ENCODE measurements at places on chromosomes 4 and X.

DNA sequence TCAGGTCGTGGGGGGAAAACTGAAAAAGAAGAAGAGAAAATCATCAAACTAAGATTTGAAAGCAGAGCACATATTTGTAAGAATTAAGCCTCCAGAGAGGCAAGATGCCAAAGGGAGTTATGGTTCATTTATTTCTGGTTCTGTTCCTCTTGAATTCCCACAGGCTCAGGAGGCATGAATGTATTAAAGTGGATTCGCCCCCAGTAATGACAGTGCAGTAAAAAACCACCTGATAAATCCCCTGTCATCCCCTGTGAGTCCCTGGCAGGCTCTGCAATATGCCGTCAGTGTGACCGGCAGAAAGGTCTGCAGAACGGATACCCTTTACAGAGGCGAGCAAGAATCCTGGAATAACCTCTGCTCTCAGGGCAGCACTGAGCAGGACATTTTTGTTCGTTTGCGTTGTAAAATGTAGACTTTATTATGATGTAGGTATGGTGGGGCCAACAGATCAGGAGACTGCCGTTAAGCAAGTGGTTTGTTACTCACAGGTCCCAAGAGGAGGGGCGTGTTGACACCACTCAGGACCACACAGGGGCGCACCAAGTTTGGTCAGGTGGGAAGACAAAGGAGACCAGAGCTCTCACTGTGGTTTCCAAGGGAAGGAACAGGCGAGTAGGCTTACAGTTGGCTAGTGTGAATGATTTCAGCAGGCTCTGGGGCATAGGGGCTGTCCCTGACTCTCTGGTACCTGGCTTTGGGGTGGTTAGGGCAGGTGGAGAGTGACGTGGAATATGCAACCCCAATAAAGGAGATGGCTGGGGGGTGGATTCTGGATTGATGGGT, 75.3 kb downstream of the DHRSX start:
- DNase-seq, result no peak

DNA sequence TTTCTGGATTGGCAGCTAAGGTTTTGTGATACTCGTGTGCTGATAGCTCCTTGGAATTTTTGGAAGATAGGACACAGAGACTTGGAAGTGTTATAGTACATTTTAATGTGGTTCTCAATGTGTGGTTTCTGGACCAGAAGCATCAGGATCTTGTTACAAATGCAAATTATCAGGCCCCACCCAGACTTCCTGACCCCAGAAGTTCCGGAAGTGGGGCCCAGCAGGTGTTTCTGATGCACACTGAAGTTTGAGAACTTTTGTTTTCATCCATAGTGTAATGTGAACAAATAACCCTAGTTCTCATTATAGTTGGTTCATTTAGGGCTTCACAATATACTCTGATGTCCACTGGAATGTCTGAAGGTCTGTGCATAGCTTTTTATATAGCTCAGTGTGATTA, 49.6 kb downstream of the LAMP2 start:
- DNase-seq, result no peak

DNA sequence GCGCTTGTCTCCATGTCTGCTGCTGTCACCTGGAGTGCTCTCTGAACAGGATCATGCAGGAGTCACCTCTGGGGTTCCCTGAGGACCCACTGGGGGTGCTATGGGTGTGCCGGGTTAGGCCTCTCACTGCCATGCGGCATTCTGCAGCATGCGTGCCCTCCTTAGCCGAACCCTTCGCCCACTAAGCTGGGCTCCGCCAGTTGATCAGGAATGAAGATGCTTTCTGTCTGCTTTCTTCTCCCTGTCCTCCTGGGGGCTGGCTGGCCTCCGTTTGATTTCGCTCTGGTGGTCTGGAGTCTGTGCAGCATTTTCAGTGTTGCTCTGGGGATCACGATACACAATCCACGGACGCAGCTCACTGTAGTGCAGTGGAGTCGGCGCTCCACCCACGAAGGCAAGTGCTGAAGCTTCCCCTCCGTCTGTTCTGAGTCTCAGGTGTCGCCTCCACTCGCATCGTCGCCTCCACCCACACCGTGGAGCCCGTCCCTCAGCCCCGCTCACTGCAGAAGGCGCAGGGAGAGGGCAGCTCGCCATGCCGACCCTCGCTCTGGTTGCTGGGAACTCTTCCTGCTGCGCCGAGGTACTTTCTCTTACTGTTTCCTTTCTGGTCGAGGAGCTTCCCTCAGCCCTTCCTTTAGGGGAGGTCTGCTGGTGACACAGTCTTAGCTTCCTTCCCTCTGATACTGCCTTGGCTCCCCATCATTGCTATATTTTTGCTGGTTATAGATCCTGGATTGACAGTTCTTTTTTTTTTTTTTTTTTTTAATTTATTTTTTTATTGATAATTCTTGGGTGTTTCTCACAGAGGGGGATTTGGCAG, 29.2 kb downstream of the LETM1 start:
- no peak for DNase-seq

DNA sequence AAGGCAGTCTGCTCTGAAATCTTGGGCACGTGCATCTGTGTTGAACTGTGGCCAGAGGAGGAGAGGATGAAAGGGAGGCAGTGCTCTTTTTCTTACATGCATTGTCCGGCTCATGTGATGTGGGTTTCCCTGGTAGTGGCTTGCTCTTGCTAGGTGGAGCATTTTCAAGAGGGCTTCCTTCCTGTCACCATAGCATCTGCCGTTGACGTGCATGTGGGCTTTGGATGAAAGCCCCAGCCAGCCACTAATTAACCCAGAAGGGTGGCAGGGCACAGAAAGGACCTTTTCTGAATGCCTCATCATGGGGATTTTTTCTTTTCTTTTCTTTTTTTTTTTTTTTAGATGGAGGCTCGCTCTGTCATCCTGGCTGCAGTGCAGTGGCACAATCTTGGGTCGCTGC, 121.3 kb downstream of the GPR143 start:
- no peak for DNase-seq

GRCh38 chr4:81756973-81757372, 285.3 kb upstream of the RASGEF1B start:
- no peak for DNase-seq

DNA sequence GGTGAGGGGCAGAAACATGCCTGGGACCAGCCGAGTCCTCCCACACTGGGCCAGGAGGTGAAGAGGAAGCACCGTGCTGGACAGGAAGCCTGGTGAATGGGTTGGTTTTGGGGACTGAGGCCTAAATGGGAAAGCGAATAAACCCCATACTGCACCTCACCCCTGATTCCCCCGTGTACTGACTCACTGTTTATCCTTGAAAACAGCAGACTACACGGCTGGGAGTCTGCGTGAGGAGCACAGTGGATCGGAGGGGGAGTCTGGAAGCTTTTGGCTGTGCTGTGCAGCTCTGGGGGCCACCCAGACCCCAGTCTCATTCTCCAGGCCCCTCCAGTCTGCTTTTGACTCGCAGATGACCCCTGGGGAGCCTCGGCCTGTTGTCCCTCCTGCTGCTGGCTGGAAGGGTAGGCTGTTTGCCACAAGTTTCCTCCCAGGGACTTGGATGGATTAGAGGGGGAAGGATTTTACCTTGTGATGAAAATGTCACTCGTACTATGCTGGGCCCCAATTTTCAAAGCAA, 90.0 kb downstream of the PSAPL1 start:
- no peak for DNase-seq

GRCh38 chr4:186486172-186486571, 69.2 kb downstream of the MTNR1A start:
- DNase-seq, result peak; percentile 39

DNA sequence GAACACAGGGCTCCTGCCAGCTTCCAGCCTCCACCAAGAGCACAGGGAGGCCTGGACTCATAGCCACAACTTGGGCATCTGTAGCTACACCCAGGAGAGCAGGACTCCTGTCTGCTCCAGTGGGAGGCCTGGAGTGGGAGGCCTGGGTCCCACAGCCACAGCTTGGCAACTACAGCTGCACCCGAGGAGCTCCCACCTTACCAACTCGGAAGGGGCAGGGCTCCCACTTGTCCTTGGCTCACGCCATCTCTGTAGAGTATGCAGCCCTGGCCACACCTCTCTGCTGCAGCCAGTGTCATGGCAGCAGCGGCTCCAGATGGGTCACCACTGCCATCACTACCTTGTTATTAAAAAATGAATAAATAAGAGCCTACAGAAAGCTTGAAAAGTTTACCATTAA, 45.5 kb downstream of the ARAP2 start:
- DNase-seq, result no peak

GRCh38 chrX:57573754-57574153, 18.1 kb upstream of the ZXDB start:
- DNase-seq, result no peak

DNA sequence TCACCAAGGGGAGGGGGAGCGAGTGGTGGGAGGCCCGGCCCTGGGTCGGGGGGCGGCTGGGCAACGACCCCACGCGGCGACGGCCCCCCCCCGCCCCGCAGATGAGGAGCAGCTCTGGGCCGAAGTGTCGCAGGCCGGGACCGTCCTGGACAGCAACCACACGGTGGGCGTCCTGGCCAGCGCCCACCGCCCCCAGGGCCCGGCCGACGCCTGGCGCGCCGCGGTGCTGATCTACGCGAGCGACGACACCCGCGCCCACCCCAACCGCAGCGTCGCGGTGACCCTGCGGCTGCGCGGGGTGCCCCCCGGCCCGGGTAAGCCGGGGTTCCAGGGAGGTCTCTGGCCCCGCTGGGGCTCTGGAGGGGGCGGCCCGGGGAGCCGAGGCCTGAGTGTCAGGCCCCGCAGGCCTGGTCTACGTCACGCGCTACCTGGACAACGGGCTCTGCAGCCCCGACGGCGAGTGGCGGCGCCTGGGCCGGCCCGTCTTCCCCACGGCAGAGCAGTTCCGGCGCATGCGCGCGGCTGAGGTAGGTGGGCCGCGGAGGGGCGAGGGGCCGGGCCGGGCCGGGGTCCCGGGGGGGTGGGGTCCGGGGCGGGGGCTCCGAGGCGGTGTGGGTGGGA, 8.7 kb upstream of the FGFRL1 start:
- DNase-seq, result no peak

DNA sequence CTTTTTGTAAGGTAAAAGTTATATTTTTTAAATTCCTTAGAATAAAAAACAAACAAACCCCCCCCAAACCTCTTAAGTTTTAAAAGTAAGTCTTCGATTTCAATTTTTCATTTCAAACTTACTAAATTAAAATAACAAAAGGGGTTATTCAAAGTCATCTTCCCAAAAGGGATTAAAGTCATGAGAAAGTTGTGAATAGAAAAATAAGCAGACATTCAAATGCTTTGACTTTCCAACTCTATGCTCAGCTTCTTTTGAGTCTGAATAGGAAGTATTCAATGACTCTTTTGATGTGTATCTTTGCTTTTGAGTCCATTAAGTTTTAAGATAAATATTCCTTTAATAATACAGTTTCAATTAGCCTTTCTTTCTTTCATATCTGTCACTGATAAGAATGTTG, 138.3 kb downstream of the GRIA2 start:
- DNase-seq, result no peak

- DNase-seq, result no peak
These were observed 74.7 kb downstream of the GALNT7 start for GRCh38 chr4:173243321-173243720.

DNA sequence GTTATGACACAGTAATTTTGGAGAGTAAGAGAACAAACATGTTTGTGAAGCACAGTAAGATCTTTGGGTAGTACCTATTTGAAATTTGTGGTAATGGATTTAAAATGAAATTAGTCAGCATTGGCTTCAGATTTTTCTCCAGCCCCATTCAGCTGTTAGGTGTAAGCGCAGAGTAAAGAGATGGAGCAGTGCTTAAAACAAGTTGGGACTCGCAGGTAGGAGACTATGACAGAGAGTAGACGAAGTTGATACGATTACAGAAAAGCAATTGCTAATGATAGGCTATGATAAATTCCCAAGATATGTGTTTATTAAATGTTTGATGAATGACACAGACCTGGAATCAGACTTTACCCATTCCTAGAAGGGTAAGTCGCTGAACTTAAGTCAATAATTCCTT, 72.6 kb downstream of the CHIC2 start:
- DNase-seq, result no peak

- no peak for DNase-seq
These were observed 48.1 kb upstream of the RAP2C start for GRCh38 chrX:132267392-132267791.

GRCh38 chr4:1345903-1346780, 866 bp upstream of the UVSSA start:
- DNase-seq, result peak; percentile 56

GRCh38 chrX:137565921-137566745, at the start of gene ZIC3:
ZIC3 (plus strand) TSS chrX:137566127; CDS start chrX:137566692, 565 bp downstream.
- peak; percentile 60 for DNase-seq

DNA sequence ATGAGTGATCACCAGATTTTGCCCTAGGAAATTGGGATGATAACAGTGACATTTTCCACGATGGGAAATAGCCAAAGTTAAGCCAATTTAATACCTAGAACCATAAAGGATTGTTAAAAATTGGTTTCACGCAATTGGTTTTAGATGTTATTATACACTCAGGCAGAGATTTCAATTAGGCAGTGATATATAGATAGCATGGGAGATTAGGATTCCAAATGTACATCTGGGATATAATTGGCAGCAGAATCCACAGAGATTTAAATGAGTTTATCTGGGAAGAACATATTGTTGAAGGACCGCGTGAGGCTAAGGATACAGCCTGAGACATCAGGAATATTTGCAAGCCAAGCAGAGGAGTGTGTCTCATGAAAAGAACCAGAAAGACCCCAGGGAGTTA, 351.6 kb downstream of the GPM6A start:
- DNase-seq, result no peak

DNA sequence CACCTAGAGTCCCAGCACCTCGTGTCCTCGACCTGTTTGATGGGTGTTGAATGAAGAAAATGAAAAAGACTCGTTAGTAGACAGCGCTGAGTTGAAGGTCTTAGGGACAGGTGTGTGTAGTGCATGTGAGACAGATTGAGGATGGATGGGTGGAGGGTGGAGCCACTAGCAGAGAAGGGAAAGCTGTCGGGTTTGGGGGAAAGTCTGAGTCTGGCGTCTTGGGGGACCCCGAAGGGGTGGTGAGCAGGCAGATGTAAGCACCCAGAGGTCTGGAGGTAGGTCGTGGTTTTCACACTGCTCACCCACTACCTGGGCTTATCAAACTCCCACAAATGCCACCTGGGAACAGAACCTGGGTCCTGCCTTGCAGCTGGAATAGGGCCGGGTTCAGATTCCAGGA, 16.0 kb downstream of the TMEM271 start:
- DNase-seq, result no peak

DNA sequence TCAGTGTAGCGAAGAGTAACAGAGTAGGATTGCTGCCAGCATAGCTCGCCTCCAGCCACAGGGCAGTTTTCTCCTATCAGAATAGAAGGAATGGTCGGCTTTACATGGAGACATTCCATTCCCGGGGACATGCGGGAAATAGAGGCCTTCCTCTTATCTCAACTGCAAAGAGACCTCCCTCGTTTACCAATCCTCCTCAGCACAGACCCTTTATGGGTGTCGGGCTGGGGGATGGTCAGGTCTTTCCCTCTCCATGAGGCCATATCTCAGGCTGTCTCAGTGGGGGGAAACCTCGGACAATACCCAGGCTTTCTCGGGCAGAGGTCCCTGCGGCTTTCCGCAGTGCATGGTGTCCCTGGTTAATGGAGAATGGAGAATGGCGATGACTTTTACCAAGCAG, 285.0 kb downstream of the ASMT start:
- DNase-seq, result no peak

DNA sequence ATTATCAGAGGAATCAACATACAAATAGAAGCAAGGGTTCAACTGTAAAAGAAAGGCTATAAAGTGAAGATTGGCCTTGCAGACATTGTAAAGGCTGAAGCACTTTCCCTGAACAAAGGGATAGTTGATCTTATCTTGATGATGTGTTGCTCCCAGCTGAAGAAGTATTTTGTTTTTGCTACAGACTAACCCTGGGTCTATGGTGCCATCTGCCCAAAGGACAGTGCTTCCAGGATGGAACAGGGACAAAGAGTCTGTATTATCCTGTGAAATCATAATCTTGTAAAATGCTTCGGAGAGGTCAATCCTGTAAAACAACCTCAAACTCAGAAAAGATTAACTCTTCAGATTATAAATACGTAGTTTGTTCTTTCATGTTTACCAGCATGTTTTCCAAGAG, 251.7 kb upstream of the ANKRD50 start:
- no peak for DNase-seq

Measured in neural crest cell (in vitro differentiated cells).